ENCODE measurements at places on chromosomes 3 and 15. TPM values are rescaled to one million over a fixed set of nuclear protein-coding genes. Genes with fewer than 3 reads are reported as not detected.

DNA sequence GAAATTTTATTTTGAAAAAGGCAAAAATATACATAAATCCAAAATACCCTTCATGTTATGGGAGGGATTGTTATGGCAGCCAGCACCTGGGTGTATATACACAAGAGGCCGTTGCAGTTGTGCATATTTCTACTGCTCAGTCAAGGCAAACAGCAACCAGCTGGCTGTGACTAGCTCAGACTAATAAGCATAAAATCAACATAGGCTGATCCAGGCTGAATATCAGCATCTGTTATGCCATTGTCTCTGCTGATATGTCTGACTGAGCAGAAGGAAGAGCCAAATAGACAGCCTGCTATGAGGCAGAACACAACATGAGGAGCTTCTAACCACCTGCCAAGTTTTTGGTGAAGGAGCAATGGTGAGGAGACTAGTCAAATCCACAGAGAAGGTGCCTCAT is 457.5 kb upstream of the ALCAM start:
- peak; percentile 79 for DNase-seq

ST8SIA2 gene
- total RNA-seq: 12.7 TPM

- DNase-seq: peak; percentile 7
Measured at GRCh38 chr3:49519296-49519695, 35.0 kb upstream of the BSN start.

GRCh38 chr3:51836606-51837005 is 24.8 kb upstream of the IQCF2 start:
- DNase-seq: no peak

CPNE9 gene
- not detected for total RNA-seq

DNA sequence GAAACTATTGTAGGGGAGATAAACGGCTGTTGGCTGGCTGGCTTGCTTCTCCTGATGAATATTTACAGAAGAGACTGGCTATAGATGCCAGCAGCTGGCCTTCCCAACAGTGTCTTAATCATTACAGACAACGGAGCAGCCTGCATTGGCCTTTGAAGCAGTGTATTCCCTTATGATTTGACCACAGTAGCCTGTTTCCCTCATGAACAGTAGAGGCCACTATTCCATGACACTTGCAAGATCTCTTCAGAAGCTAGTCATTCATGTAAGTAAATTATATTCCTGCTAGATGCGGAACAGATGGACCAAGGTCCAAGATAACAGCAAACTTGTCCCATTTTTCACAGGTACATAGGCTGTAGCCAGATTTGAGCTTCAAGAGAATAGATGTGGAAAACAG is 47.3 kb downstream of the TMCO5A start:
- peak; percentile 88 for DNase-seq

DYNLT2B gene
- total RNA-seq: 28.0 TPM

GPR160 gene
- 0.40 TPM for total RNA-seq

APOD gene
- total RNA-seq: 2.8 TPM

LCTL gene
- 0.11 TPM for total RNA-seq

- no peak for DNase-seq
Measured at GRCh38 chr3:154987846-154988245, 92.3 kb upstream of the MME start.

DNA sequence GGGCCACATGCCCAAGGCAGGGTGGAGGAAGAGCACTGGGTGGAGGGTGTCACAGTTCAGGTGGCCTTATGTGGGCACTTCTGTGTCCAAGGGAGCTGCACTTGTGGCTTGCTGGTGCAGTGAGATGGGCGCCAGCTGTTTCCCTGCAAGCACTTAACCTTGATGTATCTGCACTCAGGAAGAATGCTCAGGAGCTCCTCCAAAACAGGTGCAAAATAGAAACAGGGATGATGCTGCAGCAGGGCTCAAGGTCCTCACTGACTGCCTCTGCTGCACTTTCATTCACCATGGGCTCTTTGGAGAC is 151.3 kb downstream of the CADPS start:
- no peak for DNase-seq

CADM2 gene
- total RNA-seq: not detected

DNA sequence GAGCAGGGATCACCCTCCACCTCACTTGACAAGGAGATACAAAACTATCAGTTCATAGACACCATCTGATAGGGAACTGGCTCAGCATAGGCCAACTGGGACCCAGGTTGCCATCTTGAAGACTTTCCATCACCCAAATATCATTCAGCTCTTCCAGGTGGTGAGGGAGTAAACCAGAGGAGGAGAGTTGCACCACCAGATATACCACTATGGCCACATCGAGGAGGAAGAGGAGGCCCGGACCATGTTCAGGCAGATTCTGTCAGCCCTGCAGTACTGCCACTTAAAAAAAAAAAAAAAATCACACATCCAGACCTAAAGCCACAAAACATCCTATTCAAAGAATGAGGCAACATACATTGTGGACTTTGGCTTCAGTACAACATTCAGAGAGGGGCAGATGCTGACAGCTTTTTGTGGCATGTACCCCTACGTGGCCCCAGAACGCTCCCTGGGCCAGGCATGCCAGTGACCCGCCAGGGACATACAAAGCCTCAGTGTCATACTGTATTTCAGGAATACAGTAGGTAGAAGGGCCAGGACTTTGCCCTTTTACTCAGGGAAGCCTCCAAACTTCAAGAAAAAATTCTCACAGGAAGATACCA is 18.4 kb upstream of the EMC3 start:
- DNase-seq: no peak

GRCh38 chr3:52076896-52077780 is 20.8 kb upstream of the DUSP7 start:
- DNase-seq: no peak

ATP11B gene
- 47.2 TPM for total RNA-seq

GRCh38 chr3:37223141-37223558 is 48.8 kb upstream of the LRRFIP2 start:
- DNase-seq: peak; percentile 70

DNA sequence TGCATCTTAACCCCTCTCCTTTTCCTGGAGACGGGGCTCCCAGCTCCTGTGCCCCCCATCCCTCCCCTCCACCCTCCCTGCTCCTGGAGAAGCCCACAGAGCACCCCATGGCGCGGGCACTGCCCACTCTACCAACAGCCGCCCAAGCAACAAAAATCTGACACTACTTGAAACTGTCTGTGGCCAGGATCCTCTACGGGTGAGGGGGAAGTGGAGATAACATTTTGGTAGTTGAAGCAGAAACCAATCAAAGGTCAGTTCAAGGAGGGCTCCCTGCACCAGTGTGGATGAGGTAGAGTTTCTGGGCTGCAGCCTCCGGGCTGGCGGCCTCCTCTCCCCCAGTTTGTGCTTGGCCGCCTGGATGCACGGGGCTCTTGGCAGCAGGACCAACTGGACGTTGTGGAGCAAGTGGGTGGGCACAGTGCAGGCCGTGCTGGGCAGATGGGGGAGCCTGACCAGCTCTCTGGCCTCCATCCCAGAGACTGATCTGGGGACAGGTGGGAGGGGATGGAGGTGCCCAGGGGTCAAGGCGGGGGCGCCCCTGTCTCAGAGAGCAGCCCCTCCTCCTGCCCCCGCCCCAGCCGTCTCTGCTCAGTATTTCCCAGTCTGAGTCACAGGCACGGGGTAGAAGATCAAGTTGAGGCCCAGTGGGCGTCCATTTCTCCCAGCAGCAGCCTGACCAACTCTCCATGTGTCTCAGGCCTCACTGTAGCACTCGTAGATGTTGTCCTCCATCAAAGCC is 12.8 kb downstream of the H1-8 start:
- peak; percentile 9 for DNase-seq

COLQ gene
- 0.40 TPM for total RNA-seq

- DNase-seq: no peak
Measured at GRCh38 chr15:44038755-44039191, 156.3 kb downstream of the FRMD5 start.

DNA sequence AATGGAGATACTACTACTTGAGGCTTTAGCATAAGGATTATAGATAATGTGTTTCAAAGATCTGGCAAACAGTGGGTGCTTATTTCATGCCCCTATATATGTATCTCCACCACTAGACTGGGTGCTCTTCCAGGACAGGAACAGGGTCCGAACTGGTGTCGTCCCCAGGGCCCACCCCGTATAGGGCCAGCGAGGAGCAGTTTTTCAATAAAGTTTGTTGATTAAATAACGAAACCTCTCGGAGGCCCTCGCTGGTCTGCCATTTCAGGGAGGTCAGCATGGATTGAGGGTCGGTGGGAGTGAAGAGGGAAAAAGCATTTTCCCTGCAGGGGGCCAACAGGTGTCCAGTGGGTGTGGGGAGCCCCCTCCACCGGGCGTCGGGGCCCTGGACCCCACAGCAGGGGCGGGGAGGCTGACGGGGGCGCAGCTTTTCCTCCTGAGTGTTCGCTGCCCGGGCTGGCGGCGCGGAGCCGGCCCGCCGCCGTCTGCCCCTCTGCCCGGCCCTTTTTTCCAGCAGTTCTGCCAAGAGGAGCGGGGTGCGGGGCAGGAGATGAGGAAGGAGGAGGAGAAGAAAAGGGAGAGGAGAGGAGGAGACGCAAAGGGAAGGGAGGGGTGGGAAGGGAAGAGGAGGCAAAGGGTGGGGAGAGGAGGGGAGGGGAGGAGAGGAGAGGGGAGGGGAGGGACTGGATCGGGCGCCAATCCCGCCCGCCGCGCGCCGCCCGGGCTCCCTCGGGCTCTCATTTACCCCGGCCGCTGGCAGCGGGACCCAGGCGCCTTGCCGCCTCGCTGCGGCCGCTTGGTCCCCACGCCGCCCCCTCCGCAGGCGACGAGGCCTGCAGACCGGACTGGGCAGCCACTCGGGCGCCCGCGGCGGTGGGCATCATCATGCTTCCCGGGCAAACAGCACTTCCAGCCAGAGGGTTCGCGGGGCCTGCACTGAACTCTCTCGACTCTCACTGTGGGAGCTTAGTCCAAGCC is 66.3 kb downstream of the ISG20 start:
- DNase-seq: peak; percentile 11

- no peak for DNase-seq
Measured at GRCh38 chr3:19744047-19744446, 190.0 kb downstream of the EFHB start.

DNA sequence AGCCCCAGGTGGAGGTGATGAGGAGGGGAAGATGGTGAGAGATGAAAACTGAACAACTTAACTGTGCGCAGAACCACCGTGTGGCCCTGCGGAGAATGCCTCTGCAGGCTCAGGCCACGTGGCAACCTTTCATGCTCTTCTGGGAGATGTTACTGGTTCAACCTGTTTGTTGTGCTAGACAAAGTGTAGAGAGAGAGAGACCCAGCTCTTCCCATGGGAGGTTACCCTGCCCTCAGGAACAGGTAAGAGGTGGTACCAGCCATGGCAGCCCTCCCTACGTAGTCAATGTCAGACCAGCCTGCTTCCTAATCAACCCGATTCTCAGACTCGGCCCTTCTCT is 37.0 kb upstream of the HACD2 start:
- DNase-seq: no peak

DNA sequence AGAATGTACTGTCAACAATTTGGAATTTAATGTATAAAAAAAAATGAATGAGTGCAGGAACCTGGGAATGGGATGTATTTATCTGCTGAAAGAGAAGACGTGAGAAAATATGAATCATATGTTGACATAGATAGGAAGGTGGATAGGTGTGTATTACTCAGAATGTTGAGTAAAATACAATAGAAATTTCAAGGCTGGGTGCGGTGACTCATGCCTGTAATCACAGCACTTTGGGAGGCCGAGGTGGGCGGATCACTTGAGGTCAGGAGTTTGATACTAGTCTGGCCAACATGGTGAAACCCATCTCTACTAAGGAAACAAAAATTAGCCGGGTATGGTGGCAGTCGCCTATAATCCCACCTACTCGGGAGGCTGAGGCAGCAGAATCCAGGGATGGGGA is 202.8 kb downstream of the CADM2 start:
- no peak for DNase-seq

H1-8 gene
- not detected for total RNA-seq

- DNase-seq: peak; percentile 41
Measured at GRCh38 chr3:174153871-174154270, 705.3 kb upstream of the NAALADL2 start.

- DNase-seq: no peak
Measured at GRCh38 chr15:52140646-52141045, 28.1 kb upstream of the BCL2L10 start.
